ENCODE measurements at places on chromosomes 13 and 19.

DNA sequence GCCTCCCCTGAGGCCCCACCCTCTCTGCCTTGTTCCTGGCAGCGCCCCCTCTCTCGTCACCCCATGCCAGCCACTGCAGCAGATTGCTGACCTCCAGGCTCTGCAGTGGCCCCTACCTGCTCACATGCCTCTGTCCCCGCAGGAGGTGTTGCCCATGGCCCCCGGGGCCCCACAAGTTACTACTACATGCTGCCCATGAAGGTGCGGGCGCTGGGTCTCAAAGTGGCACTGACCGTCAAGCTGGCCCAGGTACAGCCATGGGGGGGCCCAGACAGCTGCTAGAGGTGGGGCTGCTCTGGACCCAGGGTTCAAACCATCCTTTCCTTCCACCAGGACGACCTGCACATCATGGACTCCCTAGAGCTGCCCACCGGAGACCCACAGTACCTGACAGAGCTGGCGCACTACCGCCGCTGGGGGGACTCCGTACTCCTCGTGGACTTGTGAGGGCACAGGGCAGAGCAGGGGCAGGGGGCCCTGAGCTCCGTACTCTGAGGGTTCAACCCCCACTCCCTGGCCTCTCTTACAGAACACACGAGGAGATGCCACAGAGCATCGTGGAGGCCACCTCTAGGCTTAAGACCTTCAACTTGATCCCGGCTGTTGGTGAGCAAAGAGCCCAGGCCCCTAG, 6.2 kb downstream of the MRPL4 start:
- DNase-seq = no peak

DNA sequence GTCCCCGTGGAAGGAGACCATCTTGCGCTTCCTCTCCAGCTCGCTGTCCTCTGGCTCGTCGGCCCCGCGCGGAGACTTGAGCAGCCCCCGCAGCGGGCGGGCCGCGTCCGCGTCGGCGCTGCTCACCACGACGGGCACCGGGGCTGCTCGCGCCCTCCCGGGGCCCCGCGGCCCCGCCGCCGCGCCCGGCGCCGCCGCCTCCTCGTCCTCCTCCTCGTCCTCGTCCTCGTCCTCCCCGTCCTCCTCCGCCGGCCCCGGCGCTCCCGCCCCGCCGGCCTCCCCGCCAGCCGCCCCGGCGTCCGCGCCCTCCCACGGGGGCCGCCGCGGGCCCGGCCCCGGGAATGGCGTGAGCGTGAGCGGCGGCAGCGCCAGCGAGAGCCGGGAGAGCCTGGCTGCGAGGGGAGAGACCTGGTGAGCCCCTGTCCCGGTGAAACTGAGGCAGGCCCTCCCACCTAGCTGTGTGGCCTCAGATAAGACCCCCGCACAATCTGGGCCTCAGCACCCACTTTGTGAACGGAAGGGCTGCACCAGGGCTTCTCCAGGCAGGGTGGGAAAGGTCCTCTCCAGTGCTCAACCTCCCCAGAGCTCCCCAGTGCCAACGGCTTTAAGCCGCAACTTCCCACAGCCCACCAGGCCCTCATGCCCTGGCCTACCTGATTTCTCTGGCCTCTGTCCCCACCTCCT, 17.8 kb downstream of the LMTK3 start:
- DNase-seq = no peak

GRCh38 chr13:108741930-108742329, 112.5 kb downstream of the MYO16 start:
- DNase-seq = no peak

DNA sequence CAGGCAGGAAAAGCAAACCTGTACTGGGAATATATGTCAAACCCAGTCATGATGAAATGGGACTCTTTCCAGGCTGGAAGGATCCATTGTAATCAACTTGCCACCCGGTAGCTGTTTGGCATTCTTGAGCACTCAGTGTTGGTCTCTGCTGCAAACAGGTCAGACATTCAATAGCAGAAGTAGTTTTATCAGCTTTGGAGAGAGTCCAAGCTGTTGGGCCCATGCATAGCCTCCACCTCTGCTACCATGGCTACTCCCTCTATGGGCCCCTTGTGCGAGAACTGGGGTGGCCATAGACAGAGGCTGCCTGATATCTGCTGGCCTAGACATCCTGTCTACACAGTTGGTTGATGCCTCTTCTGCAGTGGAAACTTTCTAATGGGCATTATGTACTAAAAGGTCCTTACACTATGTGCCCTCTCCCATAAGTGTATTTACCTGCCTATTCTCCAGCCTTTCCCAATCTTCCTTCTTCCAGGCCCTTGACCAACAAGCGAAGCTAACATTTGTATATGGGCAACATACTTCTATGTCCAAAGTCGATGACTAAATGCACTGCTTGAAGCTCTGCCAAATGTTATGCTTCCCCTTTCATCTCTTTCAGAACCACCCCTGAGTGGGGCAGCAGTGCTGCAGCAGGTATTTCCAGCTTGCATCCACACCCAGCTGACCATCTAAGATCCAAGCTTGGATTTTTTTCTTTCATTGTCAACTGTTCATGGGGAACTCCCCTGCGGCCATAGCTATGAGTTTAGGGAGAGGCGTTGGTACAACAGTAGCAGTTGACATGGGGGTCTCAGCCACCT, 5.3 kb upstream of the RNF6 start:
- DNase-seq = no peak

DNA sequence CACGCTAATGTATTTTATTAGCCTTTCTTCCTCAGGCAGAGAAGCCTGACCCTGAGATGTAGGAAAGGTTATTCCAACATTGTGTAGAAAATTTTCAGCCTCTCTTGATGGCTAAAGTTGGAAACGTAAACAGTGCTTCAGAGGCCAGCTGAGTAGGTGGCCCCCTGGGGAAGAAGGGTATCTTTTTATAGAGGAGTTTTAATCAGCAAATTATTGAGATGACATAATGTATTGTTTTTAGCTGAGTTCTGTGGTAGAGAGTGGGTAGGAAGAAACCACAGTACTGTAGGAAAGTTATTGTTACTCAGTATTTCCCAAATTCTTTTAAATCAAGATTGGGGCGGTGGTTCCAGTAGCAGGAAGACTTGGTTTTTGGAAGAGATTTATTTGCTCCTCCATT, 268.8 kb downstream of the DLEU7 start:
- DNase-seq = no peak

DNA sequence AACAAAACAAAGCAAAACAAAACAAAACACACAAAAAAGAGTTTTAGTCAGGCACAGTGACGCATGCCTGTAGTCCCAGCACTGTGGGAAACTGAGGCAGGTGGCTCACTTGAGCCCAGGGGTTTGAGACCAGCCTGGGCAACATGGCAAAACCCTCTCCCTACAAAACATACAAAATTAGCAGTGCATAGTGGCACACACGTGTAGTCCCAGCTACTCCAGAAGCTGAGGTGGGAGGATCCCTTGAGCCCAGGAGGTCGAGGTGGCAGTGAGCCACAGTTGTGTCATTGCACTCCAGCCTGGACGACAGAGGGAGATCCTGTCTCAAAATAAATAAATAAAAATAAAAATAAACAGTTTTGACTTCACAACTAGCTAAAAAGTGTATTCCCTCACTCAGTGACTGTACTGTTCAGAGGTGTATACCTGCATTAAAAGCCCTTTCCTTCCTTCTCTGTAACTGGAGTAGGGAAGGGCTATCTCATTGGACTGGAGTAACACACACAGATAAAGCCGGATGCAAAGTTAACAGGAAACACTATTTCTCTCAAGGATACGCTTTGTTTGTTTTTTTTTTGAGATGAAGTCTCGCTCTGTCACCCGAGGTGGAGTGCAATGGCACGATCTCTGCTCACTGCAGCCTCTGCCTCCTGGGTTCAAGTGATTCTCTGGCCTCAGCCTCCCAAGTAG, 3.7 kb upstream of the BAX start:
- DNase-seq = no peak

GRCh38 chr13:85255978-85256377, 543.2 kb downstream of the SLITRK6 start:
- no peak for DNase-seq

DNA sequence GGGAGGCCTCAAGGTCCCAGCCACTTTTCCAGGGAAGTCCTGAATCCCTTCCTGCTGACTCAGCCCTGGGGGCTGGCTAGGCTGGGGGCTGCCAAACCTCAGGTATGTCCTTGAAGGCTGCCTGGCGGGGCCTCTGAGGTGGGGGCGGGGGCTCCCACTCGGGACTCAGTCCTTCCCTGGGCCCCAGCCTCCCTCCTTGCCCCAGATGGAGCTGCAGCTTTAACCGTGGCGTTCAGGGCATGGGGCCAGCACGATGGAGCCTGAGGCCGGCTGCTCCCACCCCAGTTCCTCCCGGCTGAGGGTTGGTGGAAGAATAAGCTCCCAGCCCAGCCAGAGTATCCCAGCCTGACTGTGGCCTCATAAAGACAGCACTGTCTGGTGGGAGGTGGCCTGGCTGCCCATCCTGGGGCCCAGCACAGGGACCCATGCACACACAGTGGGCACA, 12.4 kb downstream of the CILP2 start:
- DNase-seq = no peak

- no peak for DNase-seq
Observed at GRCh38 chr13:87128036-87128435, 543.1 kb upstream of the SLITRK5 start.

GRCh38 chr19:18972851-18973250, 31.8 kb upstream of the HOMER3 start:
- DNase-seq = no peak

GRCh38 chr13:70339738-70340137, 231.5 kb upstream of the KLHL1 start:
- no peak for DNase-seq

DNA sequence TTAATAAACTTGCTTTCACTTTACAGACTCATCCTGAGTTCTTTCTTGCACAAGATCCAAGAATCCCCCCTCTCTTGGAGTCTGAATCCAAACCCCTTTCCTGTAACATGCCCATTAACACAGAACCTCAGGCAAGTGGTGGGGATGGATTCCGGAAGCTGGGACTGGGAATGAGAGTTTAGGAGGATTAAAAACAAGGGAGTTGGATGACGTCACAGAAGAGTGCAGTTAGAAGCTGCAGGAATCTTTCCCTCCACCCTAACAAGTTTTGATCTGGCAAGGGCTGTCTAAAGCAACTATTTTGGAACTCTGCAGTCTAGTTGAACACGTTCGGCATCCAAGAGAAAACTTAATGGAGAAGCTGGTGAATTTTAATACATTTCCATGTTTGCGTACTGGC, 48.2 kb upstream of the PEPD start:
- no peak for DNase-seq

DNA sequence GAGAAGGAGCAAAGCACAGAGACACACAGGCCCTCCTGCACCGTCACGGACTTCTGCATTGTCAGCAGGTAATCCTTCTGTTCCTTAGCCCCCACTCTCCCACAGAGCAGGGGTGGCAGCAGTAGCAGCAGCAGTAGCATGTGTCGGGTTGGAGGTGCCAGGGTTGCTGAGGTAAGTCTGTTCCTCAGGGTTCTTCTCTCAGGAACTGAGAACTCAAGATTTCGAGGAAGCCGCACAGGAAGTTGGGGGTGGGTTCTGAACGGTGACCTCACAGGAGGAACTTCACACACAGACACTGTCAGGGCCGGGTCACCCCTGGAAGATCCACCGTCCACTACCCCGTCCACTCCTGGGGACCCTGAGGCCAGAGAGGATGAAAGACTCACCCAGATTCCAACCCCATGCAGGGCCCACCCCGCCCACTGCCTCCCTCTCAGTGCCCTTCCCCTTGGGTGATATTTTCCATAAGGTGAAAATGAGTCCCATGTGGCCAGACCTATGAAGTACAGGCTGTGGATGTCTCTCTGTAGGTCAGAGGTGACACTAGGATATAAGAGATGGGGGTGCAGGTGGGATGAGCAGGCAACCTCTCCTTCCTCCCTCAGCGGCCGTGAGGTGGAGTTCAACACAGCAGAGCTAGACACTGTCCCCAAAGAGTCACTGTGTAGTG, at the start of gene SIGLEC12:
SIGLEC12 (minus strand) TSS at position 207 of the 670 bp plus-strand sequence; CDS start at position 140, 67 bp downstream.
- no peak for DNase-seq

DNA sequence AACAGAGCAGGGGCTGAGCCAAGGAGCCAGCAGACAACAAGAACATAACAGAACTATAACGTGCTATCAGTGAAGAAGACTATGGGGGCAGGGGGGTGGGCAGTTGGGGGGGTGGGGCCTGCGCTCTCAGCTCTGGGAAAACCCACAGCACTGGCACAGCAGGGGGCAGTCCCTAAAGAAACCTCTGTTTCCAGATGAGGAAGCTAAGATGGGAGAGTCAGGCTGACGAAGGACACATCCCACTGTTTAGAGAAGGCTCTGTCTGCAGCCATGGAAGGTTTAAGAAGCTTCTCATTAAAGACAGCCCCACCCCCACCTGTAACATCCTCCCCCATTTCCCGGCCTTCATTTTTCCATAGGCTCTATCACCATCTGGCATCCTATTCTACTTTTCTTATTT, 7.1 kb upstream of the DOCK9 start:
- no peak for DNase-seq

- no peak for DNase-seq
Observed at GRCh38 chr13:73991384-73991783, 142.8 kb downstream of the KLF12 start.

DNA sequence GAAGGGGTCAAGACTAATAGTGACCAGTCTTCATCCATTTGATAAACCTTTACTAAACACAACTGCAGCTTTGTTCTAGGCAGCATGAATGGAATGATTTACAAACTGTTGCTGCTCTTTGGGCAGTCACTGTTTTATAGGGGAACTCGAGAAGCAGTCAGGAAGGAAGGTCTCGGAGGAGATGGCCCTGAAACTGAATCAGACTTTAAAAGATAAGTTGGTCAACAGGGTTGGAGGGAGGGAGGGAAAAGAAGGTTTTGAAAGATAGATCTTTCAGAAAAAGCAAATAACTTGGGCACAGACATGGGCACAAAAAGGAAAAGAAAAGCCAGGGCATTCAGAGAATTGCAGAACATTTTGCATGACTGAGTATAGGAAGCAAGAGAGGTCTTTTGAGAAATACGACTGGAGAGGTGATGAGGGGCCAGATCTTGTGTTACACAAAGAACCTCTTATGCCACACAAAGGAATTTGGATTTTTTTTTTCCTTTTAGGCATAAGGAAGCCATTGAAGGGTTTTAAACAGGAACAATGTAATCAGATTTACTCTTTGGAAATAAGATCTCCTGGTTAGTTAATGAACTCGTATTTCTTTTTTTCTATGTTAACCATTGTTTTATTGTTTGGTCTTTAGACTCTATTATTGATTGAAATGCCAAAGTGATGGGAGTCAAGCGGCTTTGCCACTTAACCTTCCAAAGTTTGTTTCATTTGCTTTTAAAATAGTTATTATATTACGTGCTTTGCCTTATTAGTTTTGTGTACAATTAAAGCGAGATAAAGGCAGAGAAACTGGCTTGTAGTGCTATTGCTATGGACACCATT, 37.5 kb upstream of the SACS start:
- no peak for DNase-seq

DNA sequence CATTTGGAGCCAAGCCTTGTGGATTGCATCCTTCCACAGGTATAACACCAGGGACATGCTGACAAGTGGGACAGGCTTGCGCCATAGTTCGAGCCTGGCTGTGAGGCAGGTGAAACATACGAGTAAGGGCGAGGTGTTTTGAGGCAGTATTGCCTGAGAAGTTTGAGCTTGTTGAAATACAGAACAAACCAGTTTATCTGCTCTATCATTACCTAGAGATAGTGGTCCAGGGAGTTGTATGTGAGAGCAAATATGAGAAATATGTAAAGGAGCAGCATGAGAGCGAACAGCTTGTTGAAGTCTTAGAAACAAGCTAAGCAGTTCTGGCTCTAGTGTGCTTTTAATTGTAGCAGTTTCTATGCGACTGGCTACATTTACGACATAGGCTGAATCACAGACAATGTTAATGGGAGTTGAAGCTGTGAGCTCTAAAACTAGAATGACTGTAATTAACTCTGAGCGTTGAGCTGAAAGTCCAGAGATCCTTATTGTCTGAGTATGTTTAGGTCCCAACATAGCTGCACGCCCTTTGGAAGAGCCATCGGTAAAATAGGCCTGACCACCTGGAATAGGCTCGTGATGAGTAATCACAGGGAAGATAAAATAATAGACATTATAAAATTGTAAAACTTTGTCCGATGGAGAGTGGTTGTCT, 8.2 kb downstream of the ZNF439 start:
- DNase-seq = no peak
